CD4-positive, alpha-beta T cell treated with Interleukin-2 at 100 ng/mL for 4 hours (primary cell): ENCODE measurements at places on chromosomes 13 and 19.

DNA sequence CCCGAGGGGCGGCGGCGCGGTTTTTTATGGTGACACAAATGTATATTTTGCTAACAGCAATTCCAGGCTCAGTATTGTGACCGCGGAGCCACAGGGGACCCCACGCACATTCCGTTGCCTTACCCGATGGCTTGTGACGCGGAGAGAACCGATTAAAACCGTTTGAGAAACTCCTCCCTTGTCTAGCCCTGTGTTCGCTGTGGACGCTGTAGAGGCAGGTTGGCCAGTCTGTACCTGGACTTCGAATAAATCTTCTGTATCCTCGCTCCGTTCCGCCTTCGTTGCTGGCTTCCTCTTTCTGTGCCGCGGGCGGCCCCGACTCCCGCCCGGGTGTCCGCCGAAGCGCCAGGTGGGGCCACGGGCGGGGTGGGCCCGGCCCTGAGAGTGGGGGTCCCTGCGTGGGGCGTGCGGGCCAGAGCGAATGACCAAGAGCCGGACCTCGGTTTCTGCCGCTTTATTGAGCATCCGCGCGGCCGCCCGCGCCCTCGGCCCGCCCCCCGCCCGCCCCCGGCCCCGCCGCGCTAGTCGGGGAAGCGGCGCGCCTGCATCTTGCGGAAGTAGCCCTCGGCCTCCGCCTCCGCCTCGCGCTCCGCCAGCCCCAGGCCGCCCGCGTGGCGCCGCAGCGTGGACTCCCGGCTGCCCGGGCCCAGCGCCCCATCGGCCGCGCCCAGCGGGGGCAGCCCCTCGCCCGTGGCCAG lies 9.6 kb downstream of the PLPPR3 start:
- no peak for DNase-seq

DNA sequence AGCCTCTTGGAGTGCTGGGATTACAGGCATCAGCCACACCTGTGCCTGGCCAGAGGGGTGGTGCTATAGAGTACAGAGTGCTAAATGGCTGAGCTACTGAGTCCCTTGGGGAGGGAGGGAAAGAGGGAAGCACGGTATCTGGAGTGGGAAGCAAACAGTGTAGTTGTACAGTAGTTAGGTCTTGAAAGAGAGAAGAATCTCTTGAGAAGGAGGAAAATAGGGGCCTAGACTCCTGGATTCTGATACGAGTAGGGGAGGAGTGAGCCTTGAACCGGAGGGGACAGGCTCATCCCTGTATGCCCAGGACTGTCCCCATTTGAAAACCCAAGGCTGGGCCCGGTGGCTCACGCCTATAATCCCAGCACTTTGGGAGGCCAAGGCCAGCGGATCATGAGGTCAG lies 5.1 kb downstream of the MYADM start:
- DNase-seq = no peak

GRCh38 chr13:108463340-108463739 lies 166.1 kb upstream of the MYO16 start:
- peak; percentile 5 for DNase-seq

DNA sequence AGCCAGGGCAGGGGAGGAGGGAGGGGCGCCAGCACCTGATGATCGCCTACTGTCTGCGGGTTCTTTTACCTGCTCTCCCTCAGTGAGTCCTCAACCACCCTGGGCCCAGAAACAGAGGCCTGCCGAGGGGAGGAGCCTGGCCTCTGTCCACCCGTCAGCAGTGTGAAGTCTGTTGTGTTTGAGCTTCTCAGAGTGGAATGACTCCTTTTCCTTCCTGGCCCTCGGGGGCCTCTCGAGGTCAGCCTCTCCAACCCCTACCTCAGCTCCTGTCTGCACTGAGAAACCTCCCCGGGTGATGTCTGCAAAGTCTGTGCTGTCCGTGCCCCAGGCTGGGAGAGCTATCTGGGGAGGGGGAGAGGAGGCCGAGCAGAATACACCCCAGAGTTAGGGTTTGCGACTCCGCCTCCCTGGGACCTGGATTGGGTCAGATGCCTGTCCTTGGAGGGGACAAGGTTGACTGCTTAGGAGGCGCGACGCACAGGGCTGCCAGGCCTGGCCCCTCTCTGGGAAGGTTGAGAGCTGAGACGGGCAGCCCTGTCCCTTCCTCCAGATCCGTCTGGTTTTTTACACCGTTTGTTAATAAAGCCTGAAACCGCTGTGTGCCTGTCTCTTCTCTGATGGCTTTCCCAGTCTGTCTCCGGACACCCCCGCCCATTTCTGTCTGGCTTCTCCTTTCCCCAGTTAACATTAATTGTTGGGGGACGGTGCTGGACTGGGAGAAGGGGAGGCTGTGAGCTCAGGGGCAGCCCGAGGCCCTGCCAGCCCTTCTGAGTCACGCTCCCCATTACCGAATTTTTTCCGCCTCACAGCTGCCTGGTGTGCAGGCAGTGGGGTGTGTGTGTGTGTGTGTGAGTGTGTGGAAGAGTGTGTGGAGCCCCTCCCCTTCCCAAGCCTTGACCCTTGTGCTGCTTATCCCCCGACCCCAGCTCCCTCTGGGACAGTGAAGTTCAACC lies 989 bp upstream of the SSC5D start:
- no peak for DNase-seq

DNA sequence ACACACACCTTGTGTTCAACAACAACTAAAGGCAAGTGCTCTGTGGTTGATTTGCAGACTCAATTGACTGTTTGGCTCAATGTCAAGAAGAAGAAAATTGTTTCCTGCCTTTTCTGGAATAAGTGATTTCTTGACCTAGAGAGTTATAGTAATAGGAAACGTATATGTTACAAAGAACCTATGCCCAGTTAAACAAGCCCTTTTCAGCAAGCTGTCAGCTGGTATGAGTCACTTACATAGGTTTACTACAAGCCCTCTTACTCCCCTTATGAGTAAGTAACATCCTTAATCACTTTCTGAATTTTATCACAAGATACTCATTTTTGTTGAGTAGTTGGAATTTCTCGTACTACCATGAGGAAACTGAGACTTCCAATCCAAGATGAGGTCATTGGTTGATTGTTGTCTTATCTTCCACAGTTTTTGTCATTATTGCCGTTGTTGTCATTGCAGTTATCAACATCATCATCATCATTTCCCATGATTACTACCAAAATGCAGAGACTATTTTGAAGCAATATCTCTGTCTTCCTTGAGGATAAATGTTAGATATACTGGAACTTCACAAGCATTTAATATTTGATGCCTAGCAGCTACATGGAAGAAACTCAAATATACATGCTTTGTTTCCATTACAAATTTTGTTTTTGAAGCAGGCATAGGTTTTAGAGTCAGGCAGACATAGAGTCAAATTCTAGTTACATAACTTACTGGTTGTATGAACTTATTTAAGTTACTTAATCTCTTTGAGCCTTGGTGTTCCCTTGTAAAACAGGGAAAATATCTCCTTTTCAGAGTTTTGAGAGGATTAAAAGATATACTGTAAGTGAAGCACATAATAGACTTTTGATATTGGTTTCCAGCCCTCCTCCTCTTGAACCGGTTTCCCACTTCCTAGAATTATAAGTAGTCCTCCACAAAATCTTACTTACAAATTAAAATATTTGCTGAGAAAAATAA lies 106.0 kb downstream of the RAP2A start:
- DNase-seq = no peak

DNA sequence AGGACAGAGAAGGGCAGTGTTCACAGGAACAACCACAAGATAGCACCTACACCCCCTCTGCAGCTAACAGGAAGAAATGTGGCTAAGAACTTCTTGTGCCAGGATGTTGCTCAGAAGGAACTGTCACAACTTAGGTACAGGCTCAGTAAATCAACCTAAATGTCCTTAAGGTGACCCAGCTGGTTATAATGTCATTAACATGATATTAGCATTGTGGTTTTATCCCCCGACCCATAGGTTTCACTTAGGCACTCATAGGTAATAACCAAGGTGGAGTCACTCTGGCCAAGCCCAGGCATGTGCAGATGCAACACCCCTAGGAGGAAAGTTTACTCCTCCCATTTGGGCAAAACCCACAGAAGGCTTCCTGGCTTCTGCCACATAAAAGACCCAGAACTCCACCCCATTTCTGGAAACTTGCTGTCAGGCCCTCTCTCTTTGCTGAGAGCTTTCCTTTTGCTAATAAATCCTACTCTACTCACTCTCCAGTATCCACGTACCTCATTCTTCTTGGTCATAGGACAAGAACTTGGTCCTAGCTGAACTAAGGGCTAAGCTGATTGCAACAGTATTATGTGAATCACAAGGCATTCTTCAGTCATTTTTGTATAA lies 951.3 kb downstream of the SLITRK5 start:
- DNase-seq = peak; percentile 8

DNA sequence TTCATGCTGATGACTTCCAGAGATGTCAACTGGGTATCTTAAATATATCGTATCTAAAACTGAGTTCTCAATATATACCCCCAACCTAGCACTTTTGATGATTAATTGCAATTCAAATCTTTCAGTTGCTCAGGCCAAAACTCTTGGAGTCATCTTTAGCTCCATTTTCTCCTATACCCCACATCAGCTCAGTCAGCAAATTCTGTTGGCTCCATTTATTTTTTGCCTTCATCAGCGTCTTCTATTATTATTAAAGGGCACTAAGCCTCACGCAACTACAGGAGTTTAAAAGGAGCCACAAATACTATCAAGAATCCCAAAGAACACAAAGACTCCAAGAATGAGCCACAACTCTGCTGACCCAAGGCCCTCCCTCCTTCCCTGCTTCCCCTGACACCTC lies 134.9 kb downstream of the KCTD12 start:
- DNase-seq = no peak

GRCh38 chr13:99135591-99135990 lies 65.1 kb upstream of the UBAC2 start:
- DNase-seq = no peak

DNA sequence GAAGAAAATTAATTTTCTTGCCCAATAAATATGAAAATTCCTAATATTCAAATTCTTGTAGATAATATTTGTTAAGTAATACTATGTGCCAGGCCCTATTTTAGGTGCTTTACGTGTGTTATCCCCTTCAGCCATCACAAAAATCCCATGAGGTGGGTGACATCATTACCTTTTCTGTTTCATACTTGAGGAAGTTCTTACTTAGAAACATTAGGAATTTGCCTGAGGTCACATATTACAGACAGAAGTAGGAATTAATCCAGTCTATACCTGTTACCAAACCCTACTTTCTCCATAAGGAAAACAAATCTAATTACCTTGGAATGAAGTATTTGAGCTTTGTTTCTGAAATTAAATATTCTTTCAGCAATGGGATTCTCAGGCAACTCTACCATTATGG lies 336.1 kb downstream of the GPC6 start:
- DNase-seq = no peak

DNA sequence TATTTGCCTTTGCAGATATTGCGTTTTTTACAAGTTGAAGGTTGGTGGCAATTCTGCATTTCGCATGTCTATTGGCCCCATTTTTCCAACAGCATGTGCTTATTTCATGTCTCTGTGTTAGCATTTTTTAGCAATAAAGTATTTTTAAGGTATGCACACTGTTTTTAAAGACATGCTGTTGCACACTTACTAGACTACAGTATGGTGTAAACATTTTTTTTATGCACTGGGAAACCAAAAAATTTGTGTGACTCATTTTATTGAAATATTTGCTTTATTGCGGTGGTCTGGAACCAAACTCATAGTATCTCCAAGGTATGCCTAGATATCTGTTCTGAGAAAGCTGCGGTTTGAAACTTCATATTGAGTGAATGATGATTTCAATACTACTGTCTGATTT lies 55.4 kb upstream of the RNF113B start:
- DNase-seq = no peak

DNA sequence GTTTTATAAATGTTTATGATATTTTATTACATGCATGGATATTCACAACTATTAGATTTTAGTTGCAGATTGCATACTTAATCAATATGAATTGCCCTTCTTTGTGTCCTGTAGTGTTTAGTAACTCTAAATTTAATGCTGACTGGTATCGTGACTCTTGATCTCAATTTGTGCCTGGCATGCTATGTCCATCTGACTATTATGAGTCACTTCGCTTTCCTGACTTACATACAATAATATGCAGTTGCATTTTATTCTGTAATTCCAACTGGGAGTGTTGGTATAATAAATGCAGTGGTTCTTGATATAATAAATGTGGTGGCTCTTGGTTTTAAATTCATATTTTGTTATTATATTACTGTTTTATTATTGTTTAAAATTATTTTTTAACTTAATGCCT lies 277.5 kb downstream of the LIG4 start:
- no peak for DNase-seq

GRCh38 chr13:25132751-25133390 lies 36.9 kb downstream of the PABPC3 start:
- DNase-seq = no peak

DNA sequence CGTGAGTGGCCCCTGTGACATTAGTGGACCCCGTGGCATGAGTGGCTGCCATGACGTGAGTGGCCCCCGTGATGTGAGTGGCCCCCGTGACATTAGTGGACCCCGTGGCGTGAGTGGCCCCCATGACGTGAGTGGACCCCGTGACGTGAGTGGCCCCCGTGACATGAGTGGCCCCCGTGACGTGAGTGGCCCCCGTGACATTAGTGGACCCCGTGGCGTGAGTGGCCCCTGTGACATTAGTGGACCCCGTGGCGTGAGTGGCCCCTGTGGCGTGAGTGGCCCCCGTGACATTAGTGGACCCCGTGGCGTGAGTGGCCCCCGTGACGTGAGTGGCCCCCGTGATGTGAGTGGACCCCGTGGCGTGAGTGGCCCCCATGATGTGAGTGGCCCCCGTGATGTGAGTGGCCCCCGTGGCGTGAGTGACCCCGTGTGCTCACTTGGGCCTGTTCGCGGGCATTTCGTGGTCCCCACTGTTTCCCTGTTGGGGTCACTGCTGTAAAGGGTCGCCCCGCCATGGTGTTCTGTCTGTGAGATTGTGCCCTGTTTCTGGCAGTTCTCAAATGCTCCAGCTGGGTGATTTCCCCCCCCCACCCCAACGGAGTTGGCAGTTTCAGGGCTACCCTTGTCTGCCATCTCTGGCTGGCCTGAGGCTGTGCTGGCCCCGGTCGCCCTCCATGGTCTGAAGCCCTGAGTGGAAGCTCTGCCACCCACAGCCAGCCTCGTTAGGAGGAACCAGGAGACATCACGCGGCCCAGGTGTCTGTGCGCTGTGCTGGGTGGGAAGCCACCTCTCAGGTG lies 64.2 kb downstream of the MCF2L start:
- no peak for DNase-seq

DNA sequence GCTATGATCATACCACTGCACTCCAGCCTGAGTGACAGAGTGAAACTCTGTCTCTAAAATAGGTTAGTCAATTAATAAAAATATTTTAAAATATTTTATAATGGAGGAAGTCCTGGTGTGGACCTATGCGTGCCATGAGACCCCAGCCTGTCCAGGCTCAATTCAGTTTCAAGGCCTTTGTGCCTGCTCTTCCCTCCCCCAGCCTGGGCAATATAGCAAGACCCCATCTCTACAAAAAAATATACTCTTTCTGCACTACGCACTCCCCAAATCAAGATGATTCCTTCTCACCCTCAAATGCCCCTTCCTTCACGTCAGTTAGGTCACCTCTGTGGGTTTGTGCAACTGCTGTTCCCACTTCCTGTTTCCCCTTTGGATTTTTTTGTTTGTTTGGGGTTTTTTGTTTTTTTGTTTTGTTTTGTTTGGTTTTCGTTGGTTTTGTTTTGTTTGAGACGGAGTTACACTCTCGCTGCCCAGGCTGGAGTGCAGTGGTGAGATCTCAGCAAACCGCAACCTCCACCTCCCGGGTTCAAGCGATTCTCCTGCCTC lies 1.4 kb upstream of the HSH2D start:
- DNase-seq = no peak

- DNase-seq = no peak
Observed at GRCh38 chr13:106121173-106121754, 414.2 kb downstream of the EFNB2 start.

GRCh38 chr13:22049384-22049783 lies 378.5 kb downstream of the FGF9 start:
- DNase-seq = no peak
